NCI-H1694 treated with DMSO at 0.1 percent for 48 hours (cell line): ENCODE measurements at places on chromosomes 13 and 19.
A peak's percentile ranks its signal among the peaks of the same experiment; 100 is the strongest.

GRCh38 chr19:16330368-16330801 lies 5.8 kb downstream of the KLF2 start:
- DNase-seq: no peak

GRCh38 chr19:57675881-57676280 lies 5.9 kb upstream of the ZNF551 start:
- no peak for DNase-seq

DNA sequence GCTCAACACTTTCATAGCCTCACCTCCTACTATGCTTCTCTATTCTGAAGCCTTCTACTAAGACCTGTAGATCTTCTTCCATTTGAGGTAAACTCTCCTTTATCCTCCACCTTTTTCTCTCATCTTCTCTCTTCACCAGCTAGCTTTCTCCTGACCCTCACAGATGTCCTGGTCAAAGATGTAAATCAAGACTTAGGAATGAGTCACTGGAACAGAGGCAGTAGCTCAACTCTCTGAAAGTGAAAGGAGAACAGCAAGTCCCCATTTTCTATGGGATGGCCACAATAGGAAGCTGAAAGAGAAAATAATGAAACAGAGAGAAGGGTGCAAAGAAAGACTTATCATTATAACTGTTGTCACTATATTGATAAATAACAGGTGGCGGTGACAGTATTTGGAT lies 86.1 kb upstream of the DOCK9 start:
- DNase-seq: no peak

DNA sequence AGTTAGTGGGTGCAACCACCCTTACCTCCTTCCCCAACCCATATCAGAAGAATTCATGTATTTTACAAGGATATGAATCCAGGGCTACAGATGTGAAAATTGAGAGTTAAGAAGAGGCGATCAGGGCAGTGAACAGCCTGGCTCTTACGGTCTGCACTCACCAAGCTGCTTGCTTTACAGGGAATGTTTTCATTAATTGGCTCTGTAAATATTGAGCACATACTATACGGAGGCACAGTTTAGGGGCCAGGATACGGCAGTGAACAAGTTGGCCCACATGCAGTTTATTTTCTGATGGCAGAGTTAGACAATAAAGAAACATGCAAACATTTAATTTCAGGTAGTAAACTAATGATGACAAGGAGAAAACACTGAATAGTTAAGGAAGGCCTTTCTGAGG lies 6.4 kb downstream of the POLR1D start:
- no peak for DNase-seq

GRCh38 chr19:53549340-53549739 lies 11.4 kb downstream of the ZNF331 start:
- DNase-seq: no peak

DNA sequence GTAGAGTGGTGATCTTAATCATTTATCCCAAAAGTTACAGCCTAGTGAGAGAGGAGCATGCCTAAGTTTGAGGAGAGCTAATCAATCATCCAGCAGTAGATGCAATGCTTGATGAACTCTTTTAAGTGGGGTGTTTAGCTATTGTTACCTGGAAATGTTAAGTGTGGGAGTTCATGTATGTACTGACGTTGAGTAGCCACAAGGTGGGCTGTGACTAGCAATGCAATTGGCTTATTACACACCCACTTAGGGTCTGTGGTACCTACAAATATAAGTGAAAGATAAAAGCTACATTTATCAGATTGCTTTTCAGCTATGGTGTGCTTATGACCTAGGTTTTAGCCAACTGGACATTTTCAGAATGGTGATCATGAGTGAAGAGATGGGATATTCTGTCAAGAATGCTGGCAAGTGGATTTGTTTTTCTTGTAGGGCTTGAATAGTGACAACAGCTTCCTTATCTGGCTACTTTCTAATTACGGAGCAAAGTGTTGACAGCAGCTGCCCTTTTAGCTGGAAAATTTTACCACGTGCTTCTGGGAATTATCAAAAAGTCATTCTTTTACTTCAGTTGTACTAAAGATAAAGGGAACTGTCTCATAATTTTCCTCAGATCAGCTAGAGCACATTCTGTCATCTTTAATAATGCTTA lies 170.6 kb downstream of the POSTN start:
- no peak for DNase-seq

GRCh38 chr13:36370108-36370429 lies 23.9 kb upstream of the SPART start:
- no peak for DNase-seq

DNA sequence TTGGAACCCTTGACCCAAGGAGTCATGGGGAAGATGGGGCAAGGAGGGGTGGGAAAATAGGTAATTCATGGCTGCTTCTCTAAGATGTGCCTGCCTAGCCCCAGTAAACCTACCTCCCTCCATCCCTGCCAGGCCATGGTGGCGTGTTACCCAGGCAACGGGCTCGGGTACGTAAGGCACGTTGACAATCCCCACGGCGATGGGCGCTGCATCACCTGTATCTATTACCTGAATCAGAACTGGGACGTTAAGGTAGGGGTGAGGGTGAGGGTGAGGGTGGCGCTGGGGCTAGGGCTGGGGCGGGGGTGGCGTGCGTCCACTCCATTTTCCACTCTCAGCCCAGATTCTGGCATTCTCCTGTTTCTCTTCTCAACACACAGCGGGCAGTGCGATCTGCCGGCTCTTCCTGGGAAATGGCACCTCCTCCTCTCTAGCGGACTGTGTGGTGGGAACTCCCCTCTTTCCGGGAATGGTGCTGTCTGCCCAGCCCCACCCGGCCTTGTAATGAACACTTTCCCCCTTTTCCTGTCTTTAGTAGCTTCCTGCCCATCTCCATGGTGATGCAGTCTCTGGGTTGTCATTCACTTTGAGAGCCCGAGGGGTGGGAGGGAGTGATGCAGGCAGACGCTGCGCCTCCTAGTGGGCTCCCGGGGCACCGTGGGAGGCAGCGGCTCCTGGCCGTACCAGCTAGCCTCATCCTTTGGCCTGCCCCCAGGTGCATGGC lies 7.6 kb downstream of the EGLN2 start:
- peak; percentile 42 for DNase-seq

GRCh38 chr13:75437582-75438318 lies 44.2 kb downstream of the TBC1D4 start:
- DNase-seq: no peak

DNA sequence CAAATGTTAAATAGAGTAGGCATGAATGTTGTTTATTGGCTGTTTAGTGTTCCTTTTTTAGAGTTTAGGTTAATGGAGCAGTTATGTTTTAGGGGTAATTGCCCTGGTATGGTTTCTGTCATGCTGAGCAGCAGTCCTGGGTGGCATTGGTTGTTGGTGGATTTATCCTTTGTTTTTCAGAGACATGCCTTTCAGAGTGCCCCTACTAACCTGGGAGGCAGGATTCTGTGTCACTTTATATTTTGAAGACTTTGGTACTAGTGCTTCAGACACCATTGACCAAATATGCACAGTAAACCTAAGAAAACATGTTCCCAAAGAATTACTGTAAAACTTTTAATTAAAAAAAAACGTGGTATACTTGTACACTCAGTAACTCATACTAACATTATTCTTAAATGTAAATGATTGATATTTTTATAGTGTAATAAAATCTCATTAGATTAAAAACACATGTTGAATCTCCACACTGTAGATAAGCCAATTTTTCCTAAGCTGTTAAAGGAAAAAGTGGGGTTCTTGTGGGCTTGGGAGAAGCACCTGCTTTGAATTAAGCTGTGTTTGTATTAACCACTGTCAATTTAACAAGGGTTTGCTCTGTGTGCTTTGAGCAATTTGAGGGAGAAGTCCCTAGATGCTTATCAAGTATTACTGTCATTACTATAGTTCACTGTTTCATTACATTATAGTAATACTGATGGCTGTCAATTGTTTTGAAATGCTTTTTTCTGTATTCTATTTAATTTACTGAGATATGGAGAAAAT lies 133.2 kb downstream of the LMO7 start:
- no peak for DNase-seq

DNA sequence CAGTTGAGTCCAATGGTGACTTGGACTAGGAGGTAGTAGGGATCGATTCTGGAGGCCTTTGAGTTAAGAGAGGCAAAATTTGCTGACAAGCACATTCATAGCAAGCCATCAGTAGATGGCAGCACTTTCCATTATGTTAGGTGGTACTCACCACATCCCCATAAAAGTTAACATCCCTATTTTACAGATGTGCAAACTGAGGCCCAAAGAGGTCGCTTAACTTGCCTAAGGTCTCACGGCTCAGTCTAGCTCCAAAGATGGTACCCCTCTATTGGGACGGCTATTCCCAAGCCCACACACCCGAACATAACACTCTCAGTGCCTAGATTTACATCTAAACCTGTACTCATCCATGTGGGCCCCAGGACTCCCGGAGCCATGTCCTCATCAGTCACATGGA lies 21.5 kb upstream of the FOSB start:
- peak; percentile 26 for DNase-seq

DNA sequence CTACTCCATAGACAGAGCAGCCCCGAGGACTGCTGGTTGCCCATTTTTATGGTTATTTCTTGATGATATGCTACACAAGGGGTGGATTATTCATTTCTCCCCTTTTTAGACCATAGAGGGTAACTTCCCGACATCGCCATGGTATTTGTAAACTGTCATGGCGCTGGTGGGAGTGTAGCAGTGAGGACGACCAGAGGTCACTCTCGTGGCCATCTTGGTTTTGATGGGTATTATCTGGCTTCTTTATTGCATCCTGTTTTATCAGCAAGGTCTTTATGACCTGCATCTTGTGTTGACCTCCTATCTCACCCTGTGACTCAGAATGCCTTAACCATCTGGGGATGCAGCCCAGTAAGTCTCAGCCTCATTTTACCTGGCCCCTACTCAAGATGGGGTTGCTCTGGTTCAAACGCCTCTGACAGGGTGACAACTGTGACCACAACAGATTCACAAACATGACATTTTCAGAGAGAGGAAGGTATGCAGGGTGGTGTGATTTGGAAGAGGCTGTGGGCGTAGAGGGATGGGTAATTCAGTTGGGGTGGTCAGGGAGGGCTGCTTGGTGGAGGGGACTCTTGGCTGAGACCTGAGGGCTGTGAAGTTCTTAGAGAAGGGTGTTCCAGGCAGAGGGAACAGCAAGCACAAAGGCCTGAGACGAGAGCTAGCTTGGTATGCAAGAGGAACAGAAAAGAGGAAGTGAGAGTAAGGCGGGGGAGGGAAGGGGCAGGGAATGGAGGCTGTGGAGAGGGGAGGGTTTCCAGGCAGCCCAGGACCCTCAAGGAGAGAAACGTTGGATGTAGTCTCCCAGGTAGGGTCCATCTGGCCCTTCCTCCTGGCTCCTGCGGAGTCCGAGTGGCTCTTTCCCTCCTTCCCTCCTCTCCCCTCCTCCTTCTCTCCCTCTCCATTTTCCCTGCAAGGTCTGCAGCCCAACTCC lies 23.5 kb downstream of the FAM187B start:
- no peak for DNase-seq

GRCh38 chr19:42018503-42019193 lies 24.6 kb upstream of the ATP1A3 start:
- DNase-seq: no peak

GRCh38 chr19:54937926-54938325 lies 9.4 kb downstream of the NLRP7 start:
- no peak for DNase-seq

GRCh38 chr13:74027161-74027779 lies 106.9 kb downstream of the KLF12 start:
- no peak for DNase-seq

- no peak for DNase-seq
Observed at GRCh38 chr13:29754473-29754806, 96.0 kb downstream of the UBL3 start.

- DNase-seq: no peak
Observed at GRCh38 chr19:38386971-38387549, 774 bp downstream of the GGN start.

- no peak for DNase-seq
Observed at GRCh38 chr13:43725460-43725859, 61.3 kb downstream of the ENOX1 start.

DNA sequence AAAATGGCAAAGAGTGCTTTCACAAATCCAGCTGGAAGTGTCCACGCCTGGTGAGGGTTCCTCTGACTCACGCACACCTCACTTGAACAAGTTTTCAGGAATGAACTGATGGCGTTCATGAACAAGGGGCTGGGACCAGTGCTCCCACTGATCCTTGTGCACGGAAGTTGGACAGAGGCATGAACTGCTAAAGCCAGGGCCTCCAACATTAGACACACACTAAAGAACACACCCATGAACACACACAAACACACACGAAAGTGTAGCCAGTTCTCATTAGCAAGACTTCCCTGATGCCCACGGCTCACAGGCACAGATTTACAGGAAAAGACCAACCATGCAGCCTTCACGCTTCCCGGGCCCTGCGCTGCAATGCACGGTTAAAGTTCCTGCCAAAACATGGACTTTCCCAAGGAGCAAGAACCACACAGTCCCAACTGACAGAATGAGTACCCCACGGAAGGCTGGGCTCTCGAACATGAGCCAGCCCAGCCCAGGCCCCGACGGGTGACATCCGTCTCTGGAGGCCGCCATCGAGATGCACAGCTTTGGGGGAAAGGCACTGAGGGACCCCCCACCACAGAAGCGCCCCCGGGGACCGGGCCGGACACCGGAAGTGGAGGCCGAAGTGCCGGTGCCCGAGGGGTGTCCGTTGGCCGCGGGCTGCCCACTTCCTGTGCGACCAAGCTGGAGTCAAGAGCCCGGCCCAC lies 808 bp downstream of the DNMT1 start:
- DNase-seq: no peak

DNA sequence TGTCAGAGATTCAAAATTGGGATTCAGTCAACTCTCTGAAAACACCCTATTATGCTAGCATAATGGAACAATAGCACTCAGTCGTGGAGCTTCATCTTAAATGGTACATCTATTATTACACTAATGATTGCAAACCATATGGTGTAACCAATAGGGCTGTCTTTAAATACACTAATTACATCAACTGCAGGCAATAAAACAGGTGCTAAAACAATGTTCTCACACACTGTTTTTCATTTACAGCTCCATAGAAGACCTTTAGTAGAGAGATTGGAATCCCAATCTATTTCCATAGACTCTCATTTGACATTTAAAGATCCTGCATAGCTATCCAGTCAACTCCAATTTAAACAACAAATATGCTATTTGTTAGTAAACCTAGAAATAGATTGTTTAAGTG lies 1917.4 kb downstream of the OLFM4 start:
- DNase-seq: peak; percentile 4

DNA sequence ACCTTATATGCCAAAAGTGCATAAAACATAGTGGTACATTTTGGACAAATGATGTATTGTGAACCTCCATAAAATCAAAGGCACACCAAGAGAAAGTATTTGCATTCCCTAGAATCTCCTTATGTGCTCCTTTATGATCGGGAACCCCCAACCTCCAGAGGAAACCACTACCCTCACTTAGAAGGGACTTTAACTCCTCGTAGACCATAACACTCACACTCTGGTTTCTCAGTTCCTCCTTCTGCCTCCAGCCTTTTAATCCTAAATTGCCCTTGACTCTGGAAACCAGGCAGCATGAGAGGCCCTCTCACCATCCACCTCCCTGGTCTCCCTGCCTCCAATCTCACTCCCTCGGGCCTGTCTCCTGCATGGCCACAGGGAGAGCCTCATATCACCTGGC lies 9.8 kb upstream of the KCNN4 start:
- DNase-seq: no peak
